ENCODE measurements at places on chromosomes 5 and 9.
A peak's percentile ranks its signal among the peaks of the same experiment; 100 is the strongest.

GRCh38 chr9:130543368-130543767 is 36.0 kb upstream of the FUBP3 start:
- no peak for DNase-seq

GRCh38 chr9:132639322-132639721 is 30.5 kb downstream of the DDX31 start:
- no peak for DNase-seq

DNA sequence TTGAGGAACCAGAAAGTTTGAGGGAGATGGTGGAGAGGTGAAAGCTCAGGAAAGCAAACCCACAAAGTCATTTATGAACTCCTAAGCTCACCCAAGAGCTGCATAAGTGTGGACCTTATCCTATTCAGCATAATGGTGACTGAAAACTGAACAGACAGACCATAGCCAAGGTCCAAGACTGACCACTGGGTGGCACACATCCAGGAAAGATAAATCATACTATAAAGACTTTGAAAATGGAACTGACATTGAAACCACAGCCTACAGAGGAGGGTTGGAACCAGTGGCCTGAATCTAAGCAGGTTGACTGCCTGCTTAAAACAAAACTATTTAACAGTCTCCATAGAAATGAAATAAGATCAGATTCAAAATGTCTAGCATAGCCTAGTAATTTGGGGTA is 121.0 kb upstream of the RGS7BP start:
- DNase-seq, result peak; percentile 20

- no peak for DNase-seq
These were observed 89.2 kb downstream of the LPAR1 start for GRCh38 chr9:110949081-110949480.

GRCh38 chr5:73917891-73918290 is 291.9 kb downstream of the ARHGEF28 start:
- DNase-seq, result no peak

DNA sequence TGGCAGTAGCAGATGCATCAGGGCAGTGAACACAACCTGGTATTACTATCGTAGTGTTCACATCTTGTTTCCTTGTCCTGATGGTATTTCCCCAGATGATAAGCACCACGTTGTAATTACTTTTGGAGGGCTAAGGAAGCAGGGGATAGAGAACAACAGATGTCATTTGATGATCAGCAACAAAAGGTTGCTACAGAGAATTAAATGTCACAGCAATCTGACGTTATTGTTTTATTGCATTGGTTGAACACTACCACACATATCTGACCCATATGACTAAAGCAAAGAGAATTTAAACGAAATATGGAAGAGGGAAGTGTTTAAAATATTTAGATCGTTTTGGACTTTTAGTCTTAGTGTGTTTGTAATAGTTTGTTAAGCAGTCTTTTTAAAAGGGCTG is 408.3 kb downstream of the SH3GL2 start:
- DNase-seq, result no peak

DNA sequence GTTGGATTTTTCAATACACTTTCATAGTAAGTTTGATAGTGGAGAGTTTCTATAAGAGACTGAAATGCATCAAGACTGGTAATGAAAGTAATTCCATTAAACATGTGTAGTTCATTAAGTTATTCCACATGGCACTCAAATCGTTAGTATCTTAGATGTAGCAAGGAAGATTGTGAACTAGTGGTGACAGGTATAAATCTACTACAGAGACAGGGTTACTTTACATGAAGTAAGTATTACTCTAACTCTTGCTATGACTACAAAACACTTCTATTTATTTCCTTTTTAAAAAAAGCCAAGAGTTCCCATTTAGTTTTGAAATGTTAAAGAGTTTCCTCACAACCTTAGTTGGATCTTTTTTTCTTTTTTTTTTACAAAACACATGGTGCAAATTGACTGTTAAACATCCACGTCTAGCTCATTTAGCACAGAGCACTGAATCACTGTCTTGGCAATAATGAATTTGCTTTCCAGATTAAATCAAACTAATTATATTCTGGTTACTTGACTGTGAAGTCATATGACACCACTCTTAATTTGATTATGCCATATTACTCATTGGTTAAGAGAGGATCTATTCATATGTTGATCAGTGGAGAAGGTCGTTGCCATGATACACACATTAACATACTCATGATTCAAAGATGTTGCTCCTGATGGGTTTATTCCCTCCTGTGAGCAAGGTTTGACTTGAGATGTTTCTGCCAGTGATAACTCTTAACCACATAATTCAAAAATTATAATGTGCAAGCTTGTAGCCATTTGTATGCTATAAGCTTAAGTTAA is 644.8 kb downstream of the EFNA5 start:
- no peak for DNase-seq

DNA sequence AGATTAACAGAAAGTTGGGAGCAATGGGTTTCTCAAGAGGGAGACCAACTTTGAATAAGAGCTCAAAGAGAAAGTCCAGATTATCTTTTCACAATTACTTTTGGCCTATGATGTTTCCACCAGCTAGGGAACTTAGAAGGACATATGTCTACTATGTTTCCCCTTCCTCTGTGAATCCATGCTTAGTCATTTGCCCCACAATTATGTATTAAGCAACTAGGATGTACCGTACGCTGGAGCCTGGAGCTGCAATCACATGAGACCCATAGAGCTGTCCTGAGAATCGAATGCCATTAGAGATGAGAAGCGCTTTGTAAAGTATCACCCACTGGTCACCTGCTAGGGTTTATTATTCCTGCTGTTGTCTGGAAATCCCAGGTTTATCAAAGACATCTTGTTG is 78.8 kb downstream of the PDE6A start:
- peak; percentile 41 for DNase-seq

DNA sequence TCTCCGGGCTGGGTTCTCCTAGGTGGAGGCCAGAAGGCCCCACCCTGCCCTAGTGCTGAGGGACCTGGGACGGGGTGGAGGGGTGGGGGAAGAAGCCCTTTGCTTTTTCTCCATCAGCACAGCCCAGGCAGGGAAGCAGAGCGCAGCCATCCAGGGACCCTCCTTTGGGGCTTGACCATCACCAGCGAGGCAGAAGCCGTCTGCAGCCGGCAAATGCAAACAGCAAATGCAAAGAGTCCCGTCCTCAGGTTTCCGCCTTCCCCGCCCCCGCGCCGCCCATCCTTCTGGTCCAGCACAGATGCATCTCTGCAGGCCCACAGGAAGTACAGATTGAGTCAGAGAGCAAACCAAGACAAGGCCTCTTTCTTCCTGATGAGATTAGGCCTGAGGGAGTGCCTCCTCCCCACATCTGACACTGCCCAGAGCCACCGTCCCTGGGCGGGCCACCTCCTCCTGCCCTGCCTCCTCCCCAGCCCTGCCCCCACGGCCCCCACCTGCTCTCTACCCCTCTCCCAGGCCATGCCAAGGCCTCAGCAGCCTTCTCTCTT is 23.4 kb downstream of the CORO2A start:
- no peak for DNase-seq

DNA sequence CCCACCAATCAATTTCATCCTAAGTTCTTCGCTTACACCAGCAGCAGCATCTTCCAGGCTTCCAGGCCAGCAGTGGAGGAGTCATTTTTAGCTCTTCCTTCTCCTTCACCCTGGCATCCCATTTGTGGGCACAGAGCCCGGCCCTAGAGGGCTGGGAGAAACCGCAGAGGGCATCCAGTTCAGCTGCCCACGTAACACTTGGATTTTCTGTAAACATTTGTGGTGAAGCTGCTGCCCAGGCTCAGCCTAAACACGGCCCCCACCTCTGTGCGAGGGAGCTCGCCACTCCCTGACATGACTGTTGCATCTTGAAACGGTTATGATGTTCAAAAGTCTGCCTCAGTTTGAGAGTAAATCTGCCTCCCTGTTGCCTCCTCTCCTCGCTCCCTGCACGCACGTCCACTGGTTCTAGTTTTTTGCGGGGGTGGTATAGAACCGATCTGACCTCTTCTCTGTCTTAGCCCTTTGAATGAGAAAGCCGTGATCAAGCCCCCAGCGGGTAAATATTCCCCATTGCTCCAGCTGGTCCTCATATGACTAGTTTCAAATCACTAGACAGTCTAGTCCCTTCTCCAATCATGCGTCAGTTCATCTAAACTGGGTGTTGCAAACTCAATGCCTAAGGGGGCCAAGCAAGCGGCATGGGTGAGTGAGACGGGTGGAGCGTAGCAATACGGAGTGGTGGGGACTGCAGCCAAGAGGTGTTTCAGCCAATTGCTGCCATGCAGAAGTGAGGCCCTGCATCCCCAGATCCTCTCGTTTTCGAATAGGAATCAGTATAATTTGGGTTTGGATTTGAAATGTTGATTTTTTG is 34.9 kb upstream of the N4BP3 start:
- DNase-seq, result no peak

DNA sequence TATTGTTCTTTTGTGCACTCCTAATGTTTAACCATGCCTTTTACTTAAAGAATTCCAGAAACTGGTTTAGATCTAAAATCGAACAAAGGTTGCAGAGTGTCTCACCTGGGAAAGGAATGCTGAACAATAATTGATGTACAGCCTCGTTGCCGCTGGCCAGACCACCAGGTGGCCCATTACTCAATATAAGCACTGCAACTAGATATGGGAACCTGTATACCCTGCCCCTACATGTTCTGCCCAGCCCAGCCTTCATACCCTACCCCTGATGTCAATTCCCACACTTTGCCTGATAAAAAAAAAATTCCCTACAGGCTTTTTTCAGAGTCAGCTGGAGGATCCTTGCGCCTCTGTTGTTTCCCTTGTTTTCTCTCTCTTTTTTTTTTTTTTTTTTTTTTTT is 13.8 kb downstream of the HINT1 start:
- DNase-seq, result no peak

GRCh38 chr5:28483327-28484025 is 1445.1 kb upstream of the CDH9 start:
- no peak for DNase-seq

DNA sequence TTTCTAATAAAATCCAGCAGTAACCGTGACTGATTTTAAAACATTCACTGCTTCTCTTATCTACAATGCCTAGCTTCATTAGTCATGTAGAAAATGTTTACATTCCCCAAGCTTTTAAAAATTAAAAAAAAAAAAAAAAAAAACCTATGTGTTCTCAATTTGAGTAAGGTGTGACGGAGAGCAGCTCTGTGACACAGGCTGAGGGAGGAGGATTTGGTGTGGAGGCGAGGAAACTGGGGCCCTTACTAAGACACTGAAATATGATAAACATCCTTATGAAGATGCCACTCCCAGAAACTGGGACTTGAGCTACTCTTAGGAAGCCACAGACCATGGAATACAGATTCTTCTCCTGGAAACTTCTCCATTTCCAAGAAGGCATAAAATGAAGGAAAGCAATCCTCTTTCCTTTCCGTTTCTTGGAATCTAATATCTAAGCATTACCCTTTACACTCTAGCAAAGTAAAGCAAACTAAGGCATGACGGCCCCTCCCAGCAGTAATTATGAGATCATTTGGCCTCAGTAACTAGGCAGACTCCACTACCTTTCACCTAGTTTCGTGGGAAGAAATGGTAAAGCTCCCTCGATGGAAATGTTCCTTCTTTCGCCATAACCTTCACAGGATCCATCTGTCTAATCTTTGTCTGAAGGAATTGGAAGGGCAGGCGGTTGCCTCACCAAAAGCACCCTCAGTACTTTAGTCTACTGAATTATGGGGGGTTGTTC is 23.5 kb downstream of the GRAMD2B start:
- no peak for DNase-seq
